Thoracic aorta (tissue), 2 donors: ENCODE measurements at places on chromosomes 5 and 9.

DNA sequence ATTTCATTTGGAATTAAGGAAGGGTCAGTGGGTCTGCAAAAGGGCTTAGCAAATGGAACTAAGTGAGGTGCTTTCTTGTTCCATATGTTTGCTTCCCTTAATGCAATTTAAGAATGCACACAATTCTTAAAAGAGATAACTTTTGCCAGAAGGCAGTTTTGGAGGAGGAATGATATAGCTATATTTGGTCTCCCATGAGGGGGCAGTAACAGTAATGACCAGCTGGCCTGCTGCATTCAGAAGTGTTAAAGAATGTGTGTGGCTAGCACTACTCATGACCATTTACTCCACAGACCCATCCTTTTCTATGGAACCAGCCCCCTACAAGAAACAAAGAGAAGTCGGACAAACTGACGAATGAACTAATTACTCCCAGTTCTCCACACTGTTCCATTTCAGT lies 638.9 kb downstream of the RAB3C start:
- H3K4me1 ChIP-seq = no peaks in the 10 kb centered on the region
- H3K4me3 ChIP-seq = no peak overlapping the region
- H3K36me3 ChIP-seq = no peaks in the 10 kb centered on the region
- no peak overlapping the region for H3K27ac ChIP-seq
- H3K27me3 ChIP-seq = no peaks in the 10 kb centered on the region
- no peak for DNase-seq

DNA sequence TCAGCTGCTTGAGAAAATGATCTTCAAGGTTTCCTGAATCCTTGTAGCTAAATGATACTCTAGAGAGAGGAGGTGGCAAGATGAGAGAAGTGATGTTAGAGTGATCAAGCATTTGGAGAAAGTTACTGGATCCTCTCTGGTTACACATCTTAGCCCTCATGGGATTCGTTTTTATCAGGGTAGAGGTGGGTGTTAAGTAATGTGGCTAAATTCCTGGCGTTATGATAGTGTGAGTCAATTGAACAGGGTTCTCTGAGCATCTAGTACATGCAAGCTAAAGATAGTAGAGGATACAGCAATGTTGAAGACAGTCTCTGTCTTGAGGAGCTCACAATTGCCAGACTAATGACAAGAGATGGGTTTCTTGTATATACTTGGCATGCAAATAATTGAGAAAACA lies 123.7 kb downstream of the PSD2 start:
- H3K36me3 ChIP-seq = no peaks in the 10 kb centered on the region
- H3K4me1 ChIP-seq = no peaks in the 10 kb centered on the region
- no peak overlapping the region for H3K4me3 ChIP-seq
- DNase-seq = no peak

DNA sequence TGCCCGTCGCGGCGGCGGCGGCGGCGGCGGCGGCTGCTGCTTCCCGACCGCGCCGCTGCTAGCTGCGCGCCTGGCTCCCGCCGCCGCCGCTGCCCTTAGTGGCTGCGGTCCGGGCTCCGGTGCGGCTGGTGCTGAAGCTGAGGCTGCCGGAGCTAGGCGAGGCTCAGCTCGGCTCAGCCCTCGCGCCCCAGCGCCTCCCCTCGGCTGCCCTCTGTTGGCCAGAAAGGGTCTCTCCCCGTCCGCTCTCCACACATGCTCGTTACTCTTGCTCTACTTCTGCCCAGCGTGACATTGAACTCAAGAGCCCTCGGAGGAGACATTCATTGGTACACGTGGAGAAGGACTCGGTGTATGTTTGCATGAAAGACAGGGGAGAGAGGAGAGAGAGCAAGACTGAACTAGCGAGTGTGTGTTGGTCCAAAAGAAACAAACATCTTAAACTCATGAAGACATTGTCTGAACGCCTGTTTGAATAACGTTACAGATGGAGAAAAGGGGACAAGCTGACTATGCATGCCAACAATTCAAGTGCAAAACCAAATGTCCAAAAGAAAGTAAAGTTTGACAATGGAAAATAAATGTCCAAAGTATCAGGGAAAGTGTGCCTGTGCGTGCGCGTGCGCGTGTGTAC lies at the start of gene HCN1:
Gene HCN1 (minus strand): TSS at position 175 of the 631 bp plus-strand sequence.
- H3K27me3 ChIP-seq = no peaks in the 10 kb centered on the region
- H3K27ac ChIP-seq = no peak within 1 kb of the TSS
- no peaks in the 10 kb centered on the region for H3K36me3 ChIP-seq
- H3K4me1 ChIP-seq = peaks cover 3% of the 10 kb centered on the region
- peak within 1 kb of the TSS; percentile 51 for H3K4me3 ChIP-seq

- H3K36me3 ChIP-seq = no peaks in the 10 kb centered on the region
- no peak for DNase-seq
- peaks cover 15% of the 10 kb centered on the region for H3K4me1 ChIP-seq
- no peaks in the 10 kb centered on the region for H3K27me3 ChIP-seq
- no peak overlapping the region for H3K4me3 ChIP-seq
Observed at GRCh38 chr5:38636626-38637025, 80.2 kb upstream of the LIFR start.

DNA sequence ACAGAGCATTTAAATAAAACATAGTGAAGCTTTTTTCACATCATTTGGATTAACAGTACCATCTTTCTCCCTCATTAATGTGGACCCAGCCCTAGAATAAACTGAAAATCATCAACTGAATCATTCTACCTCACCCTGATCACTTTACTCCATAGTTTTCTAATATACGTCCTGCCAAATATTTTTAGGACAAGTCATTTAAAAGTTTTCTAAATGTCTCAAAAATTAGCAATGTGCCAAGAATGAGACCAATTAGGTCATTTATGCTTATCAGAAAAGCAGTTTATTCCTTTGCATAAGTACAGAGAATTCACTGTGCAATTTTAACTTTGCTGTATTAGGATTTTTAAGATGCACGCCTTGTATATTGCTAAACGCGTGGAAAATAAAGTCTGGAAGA lies 284.4 kb downstream of the PIK3R1 start:
- H3K27me3 ChIP-seq = no peaks in the 10 kb centered on the region
- no peak overlapping the region for H3K4me3 ChIP-seq
- DNase-seq = no peak
- no peaks in the 10 kb centered on the region for H3K36me3 ChIP-seq
- peaks cover 17% of the 10 kb centered on the region for H3K4me1 ChIP-seq

- no peak for DNase-seq
- H3K36me3 ChIP-seq = no peaks in the 10 kb centered on the region
- no peak overlapping the region for H3K4me3 ChIP-seq
- no peaks in the 10 kb centered on the region for H3K27me3 ChIP-seq
- no peaks in the 10 kb centered on the region for H3K4me1 ChIP-seq
- H3K27ac ChIP-seq = no peak overlapping the region
Observed at GRCh38 chr9:117284414-117284813, 130.4 kb downstream of the ASTN2 start.

DNA sequence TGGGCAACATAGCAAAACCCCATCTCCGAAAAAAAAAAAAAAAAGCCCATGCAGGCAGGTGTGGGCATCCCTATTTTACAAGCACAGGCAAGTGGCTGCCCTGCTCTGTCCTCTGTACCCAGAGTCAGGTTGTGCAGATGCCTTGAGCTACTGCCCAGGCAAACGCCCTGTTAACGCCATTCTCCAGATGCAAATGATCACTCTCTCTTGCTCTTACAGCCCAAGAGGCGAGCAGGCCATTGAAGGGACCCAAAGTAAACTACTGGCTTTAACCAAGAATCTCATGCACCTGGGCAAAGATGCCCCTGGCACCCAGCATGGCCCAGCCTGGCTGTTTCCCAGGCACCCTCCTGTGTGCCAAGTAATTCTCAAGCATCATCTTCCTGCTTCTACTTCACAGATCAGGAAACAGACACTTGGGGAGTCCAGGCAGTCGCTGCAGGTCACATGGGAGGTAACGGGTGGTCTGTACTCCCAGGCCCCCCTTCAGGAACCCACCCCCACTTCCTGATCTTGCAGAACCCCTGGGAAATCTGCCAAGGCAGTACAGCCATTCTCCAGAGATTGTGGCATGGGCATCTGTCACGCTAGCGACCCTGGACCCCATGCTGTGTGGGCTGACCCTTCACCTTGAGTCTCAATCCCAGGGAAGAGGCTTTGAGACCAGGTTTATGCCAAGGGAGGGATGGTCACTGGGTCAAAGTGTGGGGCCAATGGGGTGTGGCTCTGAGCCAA lies 14.2 kb downstream of the EEIG1 start:
- no peak for DNase-seq
- H3K27ac ChIP-seq = peak overlapping the region; percentile 94
- H3K4me1 ChIP-seq = peaks cover 61% of the 10 kb centered on the region

DNA sequence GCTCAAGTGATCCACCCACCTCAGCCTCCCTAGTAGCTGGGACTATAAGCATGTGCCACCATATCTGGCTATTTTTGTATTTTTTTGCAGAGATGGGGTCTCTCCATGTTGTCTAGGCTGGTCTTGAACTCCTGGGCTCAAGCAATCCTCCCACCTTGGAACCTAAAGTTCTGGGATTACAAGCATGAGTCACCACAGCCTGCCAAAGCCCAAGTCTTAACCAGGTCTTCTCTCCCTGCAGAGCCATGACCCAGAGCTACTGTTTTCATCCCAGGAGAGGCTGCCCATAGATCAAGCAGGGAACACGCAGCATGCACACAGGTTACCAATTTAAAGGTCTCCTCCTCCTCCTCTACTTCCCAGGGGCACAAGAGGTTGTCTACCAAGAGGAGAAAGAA lies 29.7 kb downstream of the PCDHGC5 start:
- no peak overlapping the region for H3K4me3 ChIP-seq
- no peaks in the 10 kb centered on the region for H3K27me3 ChIP-seq
- H3K36me3 ChIP-seq = no peaks in the 10 kb centered on the region
- H3K27ac ChIP-seq = no peak overlapping the region
- peaks cover 69% of the 10 kb centered on the region for H3K4me1 ChIP-seq

DNA sequence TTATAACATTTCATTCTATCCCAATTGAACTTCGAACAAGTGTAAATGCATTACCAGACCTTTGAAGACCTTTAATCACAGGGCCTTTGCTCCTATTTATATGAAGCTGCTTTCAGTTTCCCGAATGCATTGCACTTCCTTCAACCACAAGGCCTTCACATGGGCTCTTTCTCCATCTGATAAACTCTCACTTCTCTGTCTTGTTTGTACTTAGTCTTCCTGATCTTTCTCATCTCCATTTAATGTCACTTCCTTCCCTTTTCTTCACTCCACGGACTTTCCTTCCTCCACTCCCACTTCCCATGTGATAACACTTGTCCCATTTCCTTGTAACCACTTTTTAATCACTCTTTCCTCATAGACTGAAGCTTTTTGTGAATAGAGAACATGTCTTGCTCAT lies 74.3 kb upstream of the TNC start:
- H3K4me1 ChIP-seq = no peaks in the 10 kb centered on the region
- no peaks in the 10 kb centered on the region for H3K36me3 ChIP-seq

DNA sequence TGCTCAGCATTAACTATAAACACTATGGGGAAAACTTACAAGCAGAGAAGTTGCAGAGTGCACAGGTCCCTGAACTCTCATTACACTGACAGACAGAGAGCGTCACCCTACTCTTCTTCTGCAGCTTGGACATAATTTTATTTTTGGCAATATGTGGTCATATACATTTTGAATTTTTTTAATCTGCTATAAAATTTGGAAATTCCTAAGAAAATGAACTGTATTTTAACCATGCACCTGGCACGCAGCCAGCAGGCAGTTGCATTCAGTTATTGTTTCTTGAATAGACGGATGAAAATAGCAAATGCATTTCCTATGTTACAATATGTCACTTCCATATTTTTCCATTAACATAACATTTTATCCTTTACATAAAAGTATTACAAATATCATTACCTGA lies 100.2 kb downstream of the SLC25A46 start:
- no peak for DNase-seq
- H3K36me3 ChIP-seq = no peaks in the 10 kb centered on the region
- H3K4me1 ChIP-seq = no peaks in the 10 kb centered on the region
- H3K4me3 ChIP-seq = no peak overlapping the region
- H3K27me3 ChIP-seq = no peaks in the 10 kb centered on the region

- H3K27me3 ChIP-seq = no peaks in the 10 kb centered on the region
- DNase-seq = no peak
- peaks cover 13% of the 10 kb centered on the region for H3K4me1 ChIP-seq
- no peak overlapping the region for H3K27ac ChIP-seq
- no peaks in the 10 kb centered on the region for H3K36me3 ChIP-seq
- no peak overlapping the region for H3K4me3 ChIP-seq
Observed at GRCh38 chr9:16318516-16319060, 551.9 kb downstream of the BNC2 start.

- no peak overlapping the region for H3K27ac ChIP-seq
- peaks cover 4% of the 10 kb centered on the region for H3K36me3 ChIP-seq
- DNase-seq = no peak
- H3K27me3 ChIP-seq = no peaks in the 10 kb centered on the region
- H3K4me3 ChIP-seq = no peak overlapping the region
Observed at GRCh38 chr9:78273761-78274160, 23.2 kb upstream of the PSAT1 start.

DNA sequence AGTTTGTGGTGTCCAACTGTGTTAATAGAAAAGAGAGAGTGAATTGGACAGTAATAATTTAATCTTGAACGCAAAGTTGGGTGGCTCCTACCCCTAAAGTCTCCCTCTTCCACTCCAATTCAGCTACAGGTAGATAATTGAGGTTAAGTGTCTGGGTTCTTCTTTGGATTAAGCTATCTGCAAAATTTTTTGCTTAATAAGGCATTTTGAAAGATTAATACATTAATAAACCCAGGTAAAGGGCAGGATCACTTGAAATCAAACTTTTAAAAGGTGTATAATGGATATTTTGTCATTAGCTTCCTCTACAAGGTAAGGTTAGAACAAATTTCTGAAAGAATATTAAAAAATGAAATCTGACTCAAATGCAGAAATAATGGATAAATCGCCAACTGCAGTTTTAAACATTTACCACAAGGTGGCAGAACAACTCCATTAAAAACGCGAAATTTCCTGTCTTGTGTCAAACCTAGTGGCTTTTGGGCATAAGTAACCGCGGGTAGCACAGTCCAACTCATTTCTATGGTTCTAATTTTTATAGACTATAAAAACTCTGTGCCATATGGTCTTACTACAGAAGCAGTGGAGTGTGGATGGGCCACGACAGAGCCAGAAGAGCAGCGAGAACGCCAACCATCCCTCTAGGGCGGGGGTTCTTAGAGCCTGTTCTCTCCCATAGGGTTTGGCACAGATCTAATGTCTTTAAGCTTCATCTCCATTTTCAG lies 276.5 kb downstream of the ARHGEF28 start:
- no peak overlapping the region for H3K4me3 ChIP-seq
- H3K36me3 ChIP-seq = no peaks in the 10 kb centered on the region
- H3K4me1 ChIP-seq = no peaks in the 10 kb centered on the region

DNA sequence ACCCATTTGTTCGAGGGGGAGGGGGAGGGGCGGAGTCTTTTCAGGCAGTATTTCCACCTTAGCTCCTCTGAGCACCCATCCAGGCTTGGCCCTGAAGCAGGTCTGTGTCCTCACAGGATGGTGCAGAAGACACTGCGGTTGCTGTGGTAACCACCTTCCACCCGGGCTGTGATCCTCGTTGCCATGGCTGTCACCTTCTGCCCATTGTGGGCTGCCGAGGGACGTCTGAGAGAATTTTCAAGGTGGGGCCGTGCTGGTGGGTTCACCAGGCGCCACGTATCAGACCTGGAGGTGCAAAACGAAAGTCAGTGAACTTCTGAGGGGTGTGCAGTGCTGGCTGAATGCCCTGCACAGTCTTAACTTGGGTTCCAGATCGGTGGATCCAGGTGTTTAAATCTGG lies 26.7 kb downstream of the POLR1E start:
- H3K36me3 ChIP-seq = no peaks in the 10 kb centered on the region
- no peak overlapping the region for H3K27ac ChIP-seq
- H3K4me3 ChIP-seq = no peak overlapping the region
- no peak for DNase-seq

GRCh38 chr9:81132318-81132717 lies 557.0 kb downstream of the TLE1 start:
- no peaks in the 10 kb centered on the region for H3K36me3 ChIP-seq
- no peak overlapping the region for H3K4me3 ChIP-seq
- H3K4me1 ChIP-seq = no peaks in the 10 kb centered on the region
- H3K27me3 ChIP-seq = no peaks in the 10 kb centered on the region
- no peak overlapping the region for H3K27ac ChIP-seq
